ENCODE measurements at places on chromosomes 6 and 20.

GRCh38 chr6:168050225-168050880 lies 28.7 kb downstream of the FRMD1 start:
- DNase-seq: no peak

DNA sequence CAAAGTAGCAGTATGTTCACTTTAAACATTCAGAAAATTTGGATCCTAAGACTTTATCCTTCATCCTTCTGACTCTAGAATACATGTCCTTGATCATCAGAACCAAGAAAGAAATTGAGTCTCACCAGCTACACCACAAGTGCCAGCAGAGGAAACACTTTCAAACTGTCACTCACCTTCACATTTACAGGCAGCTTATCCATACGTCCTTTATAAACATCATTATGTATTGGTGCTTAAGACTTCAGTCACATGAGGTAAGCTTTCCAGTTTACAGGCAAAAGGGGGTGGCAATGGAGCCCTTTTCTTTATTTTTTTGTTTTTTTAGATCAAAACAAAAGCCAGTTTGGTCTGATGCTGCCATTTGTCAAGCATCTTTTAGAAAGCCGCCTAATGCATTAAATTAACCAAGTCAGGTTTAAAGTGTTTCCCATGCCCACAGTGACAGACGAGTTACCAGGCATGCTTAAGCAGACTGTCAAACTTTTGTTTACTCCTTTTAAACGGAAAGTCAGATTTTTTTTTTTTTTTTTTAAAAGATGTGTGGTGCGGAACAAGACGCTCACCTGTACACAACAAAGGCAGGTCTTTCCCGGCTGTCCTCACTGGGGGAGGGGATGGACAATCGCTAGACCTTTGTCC lies 952 bp upstream of the BRPF3 start:
- no peak for DNase-seq

DNA sequence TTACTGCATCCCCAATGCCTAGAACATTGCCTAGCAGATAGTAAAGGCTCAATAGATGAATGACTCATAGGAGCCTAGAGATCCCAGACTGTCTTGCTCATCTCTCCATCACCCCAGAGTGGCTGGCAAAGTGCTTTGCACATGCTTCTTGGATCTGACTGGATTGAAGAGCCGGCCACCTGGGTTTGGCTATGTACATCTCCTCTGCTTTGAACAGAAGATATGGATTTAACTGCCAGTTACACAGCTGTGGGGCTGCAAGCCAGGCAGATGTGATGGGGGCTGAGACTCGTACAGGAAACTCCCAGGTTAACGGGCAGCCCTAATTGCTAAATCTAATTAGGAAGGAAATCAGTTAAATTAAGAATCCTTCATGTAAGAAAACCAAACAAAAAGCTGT lies 28.6 kb downstream of the MYLIP start:
- DNase-seq: no peak

GRCh38 chr6:85470023-85470410 lies 20.1 kb downstream of the NT5E start:
- DNase-seq: no peak

GRCh38 chr20:64105846-64106434 lies 1.4 kb downstream of the NPBWR2 start:
- no peak for DNase-seq

Data from stromal cell of bone marrow (primary cell).